ENCODE measurements at places on chromosomes 3 and 15. TPM values are rescaled to one million over a fixed set of nuclear protein-coding genes. Genes with fewer than 3 reads are reported as not detected.
A peak's percentile ranks its signal among the peaks of the same experiment; 100 is the strongest.

Gene CHDH
- total RNA-seq, result 1.1 TPM

DNA sequence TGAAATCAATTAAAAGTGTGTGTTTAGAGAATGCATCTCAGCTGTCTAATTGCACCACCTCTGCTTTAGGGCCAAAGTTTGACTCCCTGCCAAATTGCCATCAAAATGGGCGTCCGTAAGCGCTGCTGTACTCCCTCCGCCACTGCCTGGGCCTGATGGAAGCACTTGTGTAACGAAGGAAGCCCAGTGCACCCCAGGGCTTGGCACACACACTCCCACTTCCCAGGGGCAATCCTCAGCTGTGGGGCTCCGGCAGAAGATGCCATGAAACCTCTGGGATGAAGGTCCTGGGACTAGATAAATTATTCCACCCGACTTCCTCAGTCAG is 137.8 kb downstream of the RORA start:
- no peak for ATAC-seq
- no peak overlapping the region for H3K4me3 ChIP-seq
- H3K4me1 ChIP-seq, result no peaks in the 10 kb centered on the region
- no peak overlapping the region for H3K27ac ChIP-seq
- peaks cover 20% of the 10 kb centered on the region for H3K27me3 ChIP-seq

- no peak overlapping the region for H3K4me3 ChIP-seq
- no peaks in the 10 kb centered on the region for H3K4me1 ChIP-seq
- no peak overlapping the region for H3K27ac ChIP-seq
- no peak for ATAC-seq
- H3K36me3 ChIP-seq, result no peaks in the 10 kb centered on the region
These were observed 77.1 kb upstream of the MFGE8 start for GRCh38 chr15:88990185-88990679.

DNA sequence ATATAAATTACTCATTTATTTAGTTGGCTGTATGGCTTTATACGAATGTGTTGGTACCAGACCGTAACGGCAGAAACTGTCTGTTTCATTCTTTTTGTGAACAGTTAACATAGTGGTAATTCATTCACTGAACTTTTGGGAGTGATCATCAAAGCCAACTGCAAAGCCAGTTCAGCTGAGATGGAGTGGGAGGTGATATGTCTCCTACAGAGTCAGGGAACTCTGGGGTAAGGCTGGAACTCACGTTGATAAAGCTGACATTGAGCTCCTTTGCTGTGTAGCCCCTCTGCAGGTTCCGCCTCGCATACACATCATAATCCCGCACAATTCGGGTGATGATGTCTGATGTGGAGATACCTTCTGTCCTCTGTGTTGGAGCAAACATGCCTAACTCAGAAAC is 25.4 kb downstream of the SLC51A start:
- no peaks in the 10 kb centered on the region for H3K4me1 ChIP-seq
- H3K4me3 ChIP-seq, result no peak overlapping the region
- H3K27me3 ChIP-seq, result no peaks in the 10 kb centered on the region
- no peak for ATAC-seq
- peaks cover 80% of the 10 kb centered on the region for H3K36me3 ChIP-seq
- H3K27ac ChIP-seq, result peak overlapping the region; percentile 38

GRCh38 chr3:134798681-134799311 is 3.7 kb downstream of the EPHB1 start:
- no peaks in the 10 kb centered on the region for H3K36me3 ChIP-seq
- ATAC-seq, result no peak
- H3K27me3 ChIP-seq, result peaks cover 22% of the 10 kb centered on the region
- H3K4me1 ChIP-seq, result peaks cover 26% of the 10 kb centered on the region

GRCh38 chr15:86540840-86541467 is 461.3 kb downstream of the AGBL1 start:
- no peaks in the 10 kb centered on the region for H3K36me3 ChIP-seq
- no peak for ATAC-seq
- H3K4me1 ChIP-seq, result no peaks in the 10 kb centered on the region
- no peak overlapping the region for H3K27ac ChIP-seq
- peaks cover 5% of the 10 kb centered on the region for H3K27me3 ChIP-seq

- H3K36me3 ChIP-seq, result no peaks in the 10 kb centered on the region
- H3K27me3 ChIP-seq, result no peaks in the 10 kb centered on the region
- no peaks in the 10 kb centered on the region for H3K4me1 ChIP-seq
- H3K27ac ChIP-seq, result no peak overlapping the region
- ATAC-seq, result no peak
These were observed 10.7 kb downstream of the CNTN6 start for GRCh38 chr3:1103525-1103924.

Measured in activated T-helper 17 cell treated with anti-CD3 and anti-CD28 coated beads, Interleukin-2, amount 50 U/mL, for 72 hours (primary cell).